Activated T-helper 17 cell treated with anti-CD3 and anti-CD28 coated beads, Interleukin-2, amount 50 U/mL, for 72 hours (primary cell): ENCODE measurements at places on chromosomes 7 and 10. TPM values are rescaled to one million over a fixed set of nuclear protein-coding genes. Genes with fewer than 3 reads are reported as not detected.

WDR86 gene
- not detected for total RNA-seq

PAX4 gene
- not detected for total RNA-seq

WEE2 gene
- total RNA-seq, result not detected

CYP2C8 gene
- 0.16 TPM for total RNA-seq
